ENCODE measurements at places on chromosomes 2 and 18.

GRCh38 chr2:117832905-117833613 is 18.6 kb downstream of the DDX18 start:
- peak; percentile 45 for DNase-seq

- DNase-seq: no peak
Observed at GRCh38 chr18:53909668-53910067, 314.8 kb downstream of the MBD2 start.

GRCh38 chr2:179022685-179023084 is 27.3 kb downstream of the CCDC141 start:
- no peak for DNase-seq

- DNase-seq: no peak
Observed at GRCh38 chr2:240368781-240369331, 66.6 kb upstream of the GPC1 start.

GRCh38 chr2:234146087-234146826 is 95.8 kb downstream of the SPP2 start:
- no peak for DNase-seq

DNA sequence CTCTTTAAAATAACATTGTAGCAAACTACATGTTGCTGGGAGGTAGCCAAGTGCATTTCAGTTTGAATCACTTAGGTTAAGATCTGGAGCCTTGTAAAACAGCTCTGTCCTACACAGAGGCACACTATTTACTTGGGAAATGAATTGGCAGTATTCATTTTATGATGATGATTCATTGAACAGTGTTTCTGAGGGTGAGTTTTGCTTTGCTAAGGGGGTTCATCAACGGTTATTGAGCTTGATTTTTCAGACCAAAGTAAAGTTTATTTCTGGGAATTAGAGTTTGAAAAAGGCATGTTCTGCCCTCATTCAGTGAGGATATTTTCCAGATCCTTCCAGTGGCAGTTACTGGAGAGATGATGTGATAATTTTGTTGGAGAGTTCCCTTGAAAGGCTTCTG is 55.6 kb downstream of the CCDC85A start:
- no peak for DNase-seq

DNA sequence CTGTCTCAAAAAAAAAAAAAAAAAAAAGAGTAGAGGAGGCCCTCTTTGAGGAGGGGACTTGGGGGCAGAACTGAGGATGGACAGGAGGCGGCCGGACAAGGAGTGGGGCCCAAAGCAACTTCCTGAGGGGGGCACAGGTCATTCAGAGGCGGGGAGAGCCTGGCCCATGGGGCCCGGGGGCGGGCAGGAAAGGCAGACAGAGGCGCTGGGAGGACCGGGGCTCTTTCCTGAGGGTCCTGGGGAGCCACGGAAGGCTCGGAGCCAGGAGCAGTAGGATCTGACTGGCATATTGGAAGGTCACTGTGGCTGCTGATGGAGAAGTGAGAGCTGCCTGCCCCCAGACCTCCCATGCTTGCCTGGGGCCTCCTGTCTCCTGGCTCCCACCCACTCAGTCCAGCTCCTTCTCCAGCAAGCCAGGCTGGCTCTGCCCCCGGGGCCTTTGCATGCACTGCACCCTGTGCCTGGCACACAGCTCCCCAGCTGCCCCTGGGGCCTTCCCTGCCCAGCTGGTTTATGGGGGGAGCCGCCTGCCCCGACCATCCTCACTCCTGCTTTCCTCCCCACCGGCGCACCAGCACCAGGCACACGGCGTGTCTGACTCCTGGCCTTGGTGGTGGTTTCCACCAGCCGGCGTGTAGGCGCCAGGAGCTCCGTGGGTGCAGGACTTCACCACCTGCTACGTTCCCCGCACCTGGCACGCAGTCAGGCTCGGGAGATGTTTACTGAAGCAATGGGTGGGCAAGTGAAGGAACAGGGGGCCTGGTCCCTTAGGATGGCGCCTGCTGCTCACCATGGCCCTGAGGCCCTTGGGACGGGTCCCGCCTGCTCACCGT is 5.6 kb downstream of the ESPNL start:
- peak; percentile 12 for DNase-seq

DNA sequence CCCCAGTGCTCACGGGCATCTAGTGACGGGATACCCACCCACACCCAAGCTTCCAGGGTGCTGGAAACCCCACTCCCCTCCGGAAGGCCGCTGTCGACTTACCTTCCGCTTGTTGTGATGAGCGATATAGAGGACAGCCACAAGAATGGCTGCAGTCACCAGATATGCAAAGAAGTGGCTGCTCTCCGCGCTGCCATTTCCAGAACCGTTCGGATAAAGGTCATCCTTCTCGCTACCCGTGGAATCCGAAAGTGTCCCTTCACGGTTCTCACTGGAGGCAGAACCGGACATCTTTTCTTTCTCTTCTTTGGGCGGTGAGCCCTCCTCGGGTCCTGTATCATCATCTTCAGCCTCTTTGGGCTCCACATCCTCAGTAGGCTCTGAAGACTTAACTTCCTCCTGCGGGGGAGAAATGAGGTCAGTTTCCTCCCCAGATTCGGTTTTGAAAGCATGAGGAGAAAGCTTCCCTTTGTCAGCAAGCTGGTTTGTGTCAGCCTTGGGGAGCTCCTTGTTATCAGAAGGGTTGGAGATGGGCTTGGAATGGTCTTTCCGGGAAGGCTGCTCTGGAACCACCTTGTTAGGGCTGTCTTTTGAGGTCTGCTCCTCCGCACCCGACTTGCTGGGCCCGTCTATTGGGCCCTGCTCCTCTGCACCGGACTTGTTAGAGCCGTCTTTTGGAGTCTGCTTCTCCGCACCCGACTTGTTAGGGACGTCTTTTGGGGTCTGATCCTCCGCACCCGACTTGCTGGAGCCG is 1.2 kb downstream of the TGOLN2 start:
- DNase-seq: no peak

GRCh38 chr2:15702452-15702851 is 110.8 kb downstream of the DDX1 start:
- DNase-seq: no peak

- DNase-seq: peak; percentile 61
Observed at GRCh38 chr2:119223521-119224390, at the start of gene STEAP3. STEAP3 (plus strand) TSS chr2:119223834; CDS start chr2:119231013, 7,179 bp downstream.
